Amniotic stem cell (primary cell): ENCODE measurements at places on chromosomes 1 and 21.

GRCh38 chr1:151882466-151882865 lies 26.8 kb downstream of the THEM4 start:
- no peak for DNase-seq

- DNase-seq, result peak; percentile 15
These were observed 771 bp downstream of the RABGAP1L start for GRCh38 chr1:174160109-174160473.

GRCh38 chr1:186683652-186684410 lies 3.6 kb upstream of the PTGS2 start:
- DNase-seq, result no peak

GRCh38 chr1:153572569-153573015 lies 6.9 kb upstream of the S100A2 start:
- DNase-seq, result peak; percentile 74

DNA sequence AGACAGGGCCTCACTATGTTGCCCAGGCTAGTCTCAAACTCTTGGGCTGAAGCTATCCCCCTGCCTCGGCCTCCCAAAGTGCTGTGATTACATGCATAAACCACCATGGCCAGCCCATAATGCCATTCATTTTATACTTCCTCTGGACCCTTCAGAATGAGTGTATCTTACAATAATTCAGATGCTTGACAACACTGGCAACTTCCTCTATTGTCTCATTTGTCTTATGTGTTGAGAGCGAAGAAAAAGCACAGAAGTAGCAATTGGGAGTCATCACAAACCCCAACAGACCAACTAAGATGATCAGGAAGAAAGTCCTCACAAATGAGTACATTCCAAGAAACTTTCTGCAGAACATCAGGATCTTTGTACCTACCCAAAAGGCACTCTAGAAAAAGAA lies 191.9 kb downstream of the RERE start:
- no peak for DNase-seq

- no peak for DNase-seq
These were observed 3.3 kb downstream of the CASZ1 start for GRCh38 chr1:10793129-10793651.

GRCh38 chr1:202998836-202999750 lies 8.1 kb upstream of the TMEM183A start:
- no peak for DNase-seq

DNA sequence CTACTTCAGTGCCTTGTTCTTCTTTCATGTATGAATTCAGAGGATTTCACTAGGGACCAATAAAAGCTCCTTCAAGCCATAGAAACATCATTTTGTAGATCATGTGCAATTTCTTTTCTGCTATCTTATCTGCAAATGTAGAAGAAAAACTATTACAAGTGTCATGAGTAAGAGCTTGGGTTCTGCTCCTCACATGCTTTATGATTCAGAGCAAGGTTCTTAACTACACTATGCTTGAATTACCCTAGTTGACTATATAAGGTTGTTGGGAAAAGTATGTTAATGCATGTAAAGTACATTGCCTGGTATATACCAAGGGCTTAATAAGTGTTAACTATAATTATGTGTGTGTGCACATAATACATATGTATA lies 91.4 kb upstream of the S1PR1 start:
- no peak for DNase-seq

- DNase-seq, result no peak
These were observed 4.7 kb downstream of the NSUN4 start for GRCh38 chr1:46345281-46345680.

DNA sequence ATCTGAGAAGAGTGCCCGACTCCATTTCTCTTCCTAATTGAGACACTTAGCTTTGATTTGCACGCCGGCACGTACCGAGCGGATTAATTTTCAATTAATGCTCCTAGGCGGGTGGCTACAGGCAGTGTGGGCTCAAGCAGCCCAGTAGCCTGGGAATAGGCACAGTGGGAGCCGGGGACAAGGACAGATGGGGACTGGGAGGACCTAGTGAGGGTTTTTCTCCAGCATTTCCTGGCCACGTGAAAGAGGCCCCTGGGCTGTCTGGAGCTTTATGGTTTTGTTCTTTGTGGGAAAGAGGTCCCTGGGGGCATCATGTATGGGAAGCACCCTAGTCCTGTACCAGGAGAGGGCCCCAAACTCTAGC lies 78.6 kb upstream of the CSF3R start:
- DNase-seq, result no peak

- peak; percentile 61 for DNase-seq
These were observed 150.8 kb upstream of the PTGFR start for GRCh38 chr1:78340006-78340405.

- no peak for DNase-seq
These were observed 129.6 kb upstream of the COA6 start for GRCh38 chr1:234243521-234244260.

- DNase-seq, result no peak
These were observed 104.5 kb downstream of the ASH1L start for GRCh38 chr1:155458111-155458510.

DNA sequence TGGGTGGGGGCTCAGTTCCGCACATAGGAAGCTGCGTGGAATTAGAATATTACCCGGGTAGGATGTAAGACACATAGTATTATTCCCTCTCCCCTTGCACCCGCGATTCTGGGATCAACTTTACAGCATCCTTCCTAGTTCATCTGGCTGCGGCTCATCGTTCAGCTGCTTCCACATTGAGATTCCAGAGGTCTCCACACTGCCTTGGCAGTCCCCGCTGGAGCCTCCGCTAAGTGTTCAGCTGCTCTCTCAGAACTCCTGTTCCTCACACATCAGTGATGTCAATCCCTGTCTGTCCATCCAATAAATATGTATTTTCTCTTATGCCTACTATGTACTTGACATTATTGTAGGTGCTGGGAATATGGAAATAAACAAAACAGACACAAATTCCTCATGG lies 135.6 kb upstream of the SYT6 start:
- no peak for DNase-seq

GRCh38 chr1:14194511-14194910 lies 404.0 kb upstream of the KAZN start:
- DNase-seq, result no peak

DNA sequence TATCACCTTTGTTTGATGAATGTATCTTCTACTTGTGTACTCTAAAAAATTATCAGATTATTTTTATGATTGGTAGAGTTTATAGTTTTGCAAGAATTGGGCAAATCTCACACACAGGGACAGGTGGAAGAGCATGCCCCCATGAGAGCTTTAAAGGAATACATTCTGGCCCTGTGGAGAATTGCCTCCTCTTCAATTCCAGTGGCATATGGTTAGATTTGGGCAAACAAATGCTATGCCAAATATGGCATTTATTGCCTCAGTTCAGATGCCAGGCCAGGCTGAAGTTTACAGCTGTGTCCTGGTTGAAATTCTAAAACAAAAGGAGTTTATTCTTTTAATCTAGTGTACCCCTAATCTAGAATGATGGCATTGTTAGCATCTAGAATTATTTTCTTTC lies 162.4 kb upstream of the CACYBP start:
- DNase-seq, result no peak

DNA sequence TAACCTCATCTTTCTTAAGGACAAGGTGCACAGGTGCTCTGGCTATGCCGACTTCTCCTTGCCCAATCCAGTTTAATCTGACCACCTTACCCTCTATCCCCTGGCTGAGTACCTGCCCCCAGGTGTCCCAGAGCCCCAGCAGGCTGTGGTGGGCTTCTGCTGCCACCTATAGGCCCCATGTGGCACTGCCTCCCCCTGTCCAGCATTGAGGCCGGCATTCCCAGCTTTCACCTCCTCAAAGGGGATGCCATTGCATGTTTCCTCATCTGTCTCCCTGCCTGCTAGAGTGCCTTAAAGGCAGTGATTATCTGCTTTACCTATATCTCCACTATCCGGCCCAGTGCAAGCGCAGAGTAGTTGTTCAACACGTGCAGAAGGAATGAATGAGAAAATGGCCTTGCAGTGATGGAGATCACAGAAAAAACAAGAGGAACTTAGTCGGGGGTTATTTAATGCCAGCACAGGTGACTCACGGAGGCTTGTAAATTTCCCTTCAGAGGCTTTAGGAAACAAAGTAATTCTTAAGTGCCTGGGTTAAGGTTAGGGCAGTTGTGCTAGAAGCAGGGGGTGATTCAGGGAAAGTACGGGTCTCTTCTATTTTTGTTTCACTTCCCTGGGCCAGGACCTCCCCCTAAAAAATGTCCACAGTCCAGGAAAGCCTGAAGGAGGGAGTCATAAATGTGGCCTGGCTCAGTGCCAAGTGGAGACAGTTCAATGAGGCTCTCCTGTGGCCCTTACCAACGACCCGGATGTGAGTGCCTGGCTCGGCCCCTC lies 131.8 kb upstream of the NGF start:
- DNase-seq, result no peak

- no peak for DNase-seq
These were observed 9.1 kb downstream of the EXO1 start for GRCh38 chr1:241857131-241857530.

GRCh38 chr1:172540635-172541034 lies 7.7 kb downstream of the SUCO start:
- no peak for DNase-seq

- no peak for DNase-seq
These were observed 161.8 kb downstream of the DSCAM start for GRCh38 chr21:40685141-40685540.

GRCh38 chr1:233368789-233369130 lies 41.2 kb downstream of the MAP3K21 start:
- DNase-seq, result no peak

- DNase-seq, result no peak
These were observed 9.2 kb upstream of the SLC6A9 start for GRCh38 chr1:44040418-44040817.

DNA sequence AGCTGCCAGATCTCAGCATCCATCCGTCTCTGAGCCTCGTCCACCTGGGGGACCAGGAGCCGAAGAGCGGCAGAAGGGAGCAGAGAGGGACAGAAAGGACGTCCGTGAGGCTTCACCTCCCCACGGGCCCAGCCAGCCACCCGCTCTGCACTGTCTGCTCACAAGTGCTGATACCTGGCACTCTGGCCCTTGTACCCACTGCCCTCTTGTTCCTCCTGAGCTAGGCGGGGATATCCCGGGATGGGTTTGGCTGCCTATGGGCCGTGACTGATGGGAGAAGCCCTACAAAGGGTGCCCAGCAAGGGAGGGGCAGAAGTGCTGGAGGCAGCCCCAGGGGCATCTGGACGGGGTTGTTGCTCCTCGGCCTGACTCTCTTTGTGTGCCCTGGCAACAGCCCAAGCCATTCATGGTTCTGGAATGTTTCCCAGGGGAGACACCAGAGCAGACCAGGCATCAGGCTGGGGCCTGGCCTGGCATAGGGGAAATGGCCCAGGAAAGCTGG lies 57.6 kb downstream of the LDLRAD2 start:
- peak; percentile 87 for DNase-seq

DNA sequence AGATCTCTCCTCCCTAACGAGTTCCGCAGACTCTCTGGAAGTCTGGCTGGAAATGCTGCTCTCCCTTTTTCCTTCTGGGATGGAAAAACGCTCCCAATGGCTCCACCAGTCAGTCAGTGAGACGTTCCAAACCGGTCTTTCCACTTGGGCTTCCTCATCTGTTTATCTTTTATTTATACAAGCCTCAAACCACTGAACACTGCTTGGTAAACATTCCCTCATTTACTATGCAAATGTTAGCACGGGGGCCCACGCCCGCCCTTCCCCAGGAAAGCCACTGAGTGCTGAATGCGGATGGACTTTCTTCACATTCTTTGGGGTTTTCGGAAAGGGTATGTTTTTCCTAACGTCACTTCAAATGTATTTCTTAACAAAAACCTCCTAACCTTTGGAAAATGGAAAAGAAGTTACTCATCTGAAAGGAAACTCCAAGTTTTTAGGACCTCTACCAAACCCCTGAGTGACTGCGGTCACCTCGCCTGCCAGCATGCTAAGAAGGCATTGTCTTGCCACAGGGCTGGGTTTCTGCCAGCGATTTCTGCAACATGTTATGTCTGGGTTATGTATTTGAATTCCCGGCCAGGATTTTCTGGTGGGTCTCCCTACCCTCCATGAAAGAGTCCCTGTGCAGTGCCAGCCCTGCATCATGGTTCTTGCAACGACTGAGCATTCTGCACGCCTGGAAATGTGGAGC lies 14.0 kb upstream of the UMODL1 start:
- no peak for DNase-seq

DNA sequence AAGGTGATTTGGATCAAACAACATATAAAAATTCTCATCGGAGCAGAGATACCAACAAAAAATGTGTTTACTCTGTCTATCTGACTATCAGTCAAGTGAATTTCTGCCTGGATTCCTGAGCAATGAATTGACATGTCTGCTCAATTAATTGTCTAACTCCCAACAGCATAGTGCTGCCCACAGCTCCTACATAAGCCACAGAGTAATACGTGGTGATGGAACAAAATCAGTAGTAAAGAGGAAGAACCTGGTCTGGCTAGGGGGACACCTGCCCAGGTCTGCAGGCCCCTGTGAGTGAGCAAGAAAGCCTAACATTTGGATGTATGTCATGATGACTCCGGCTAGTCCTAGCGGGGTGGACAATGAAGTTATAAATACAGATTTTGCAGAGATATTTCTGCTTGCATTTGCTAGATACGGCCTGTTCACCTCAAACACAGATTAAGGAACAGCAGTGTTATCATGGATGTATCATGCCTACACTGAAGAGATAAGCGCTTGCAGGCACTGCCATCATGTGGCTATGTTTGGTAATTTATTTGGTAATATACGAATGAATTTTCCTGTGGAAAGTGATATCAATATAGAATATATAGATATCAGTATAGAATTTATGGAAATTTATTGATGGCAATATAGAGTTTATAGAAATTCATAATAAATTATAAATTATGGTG lies 69.6 kb upstream of the LRRC8B start:
- no peak for DNase-seq

GRCh38 chr1:89995598-89996449 lies 914 bp downstream of the ZNF326 start:
- no peak for DNase-seq

DNA sequence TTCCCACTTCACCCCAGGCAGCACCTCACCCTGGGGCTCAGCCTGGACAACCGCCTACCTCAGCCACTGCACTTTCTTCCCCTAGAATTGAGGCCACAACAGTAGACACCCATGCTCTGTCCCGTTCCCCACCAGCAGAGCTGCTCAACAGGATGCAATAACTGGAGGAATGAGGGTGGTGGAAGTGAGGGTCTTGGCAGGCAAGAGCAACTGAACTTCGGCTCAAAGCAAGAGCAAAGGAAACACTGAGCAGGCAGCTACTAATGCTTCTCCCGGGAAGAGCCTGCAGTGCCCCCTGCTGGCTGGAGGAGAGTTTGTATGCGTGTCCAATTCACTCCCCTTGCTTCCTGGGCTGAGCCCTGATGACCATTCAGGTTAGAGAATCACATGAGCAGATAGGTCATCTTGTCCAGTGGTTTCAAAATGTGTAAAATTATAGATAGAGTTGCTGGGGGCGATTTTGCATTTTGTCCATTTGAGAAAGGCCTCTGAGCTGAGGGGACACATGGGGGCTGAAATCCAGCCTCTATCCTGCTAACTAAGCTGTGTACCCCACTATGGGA lies 13.9 kb downstream of the NT5C1A start:
- peak; percentile 37 for DNase-seq

DNA sequence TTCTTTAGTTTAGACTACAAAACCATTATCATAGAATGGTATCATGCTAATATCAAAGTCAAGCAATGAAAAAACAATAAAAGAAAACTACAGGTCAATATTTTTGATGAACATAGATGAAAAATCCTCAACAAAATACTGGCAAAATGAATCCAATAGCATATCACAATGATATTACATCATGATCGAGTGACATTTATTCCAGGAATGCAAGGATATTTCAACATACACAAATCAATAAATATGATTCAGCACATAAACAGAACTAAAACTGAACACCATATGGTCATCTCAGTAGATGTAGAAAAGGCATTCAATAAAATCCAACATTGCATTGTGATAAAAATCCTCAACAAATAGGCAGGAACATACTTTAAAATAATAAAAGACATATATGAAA lies 1657.7 kb downstream of the KCNT2 start:
- DNase-seq, result no peak
